ENCODE measurements at places on chromosomes 3 and 15. TPM values are rescaled to one million over a fixed set of nuclear protein-coding genes. Genes with fewer than 3 reads are reported as not detected.

Gene ATP8B4
- 4.5 TPM for total RNA-seq

Gene RAB6B
- 3.9 TPM for total RNA-seq

DNA sequence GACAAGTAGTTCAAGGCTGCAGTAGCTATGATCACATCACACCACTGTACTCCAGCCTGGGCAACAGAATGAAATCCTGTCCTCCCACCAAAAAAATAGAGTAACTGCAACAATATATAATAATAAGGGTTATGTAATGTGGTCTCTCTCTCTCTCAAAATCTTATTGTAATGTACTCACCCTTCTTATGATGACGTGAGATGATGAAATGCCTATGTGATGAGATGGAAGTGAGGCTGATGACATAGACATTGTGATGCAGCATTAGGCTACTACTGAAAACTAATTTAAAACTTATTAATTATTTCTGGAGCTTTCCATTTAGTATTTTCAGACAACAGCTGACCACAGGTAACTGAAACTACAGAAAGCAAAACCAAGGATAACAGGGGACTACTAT, 27.4 kb downstream of the TASOR start:
- no peaks in the 10 kb centered on the region for H3K4me1 ChIP-seq
- no peak overlapping the region for H3K27ac ChIP-seq
- DNase-seq, result no peak
- H3K27me3 ChIP-seq, result no peaks in the 10 kb centered on the region
- H3K4me3 ChIP-seq, result no peak overlapping the region
- H3K36me3 ChIP-seq, result peaks cover 16% of the 10 kb centered on the region

GRCh38 chr15:40320931-40321371, 2.5 kb upstream of the INAFM2 start:
- peaks cover 28% of the 10 kb centered on the region for H3K4me1 ChIP-seq
- peak; percentile 89 for DNase-seq
- no peak overlapping the region for H3K4me3 ChIP-seq

GRCh38 chr3:176032043-176032442, 1165.2 kb downstream of the TBL1XR1 start:
- H3K27me3 ChIP-seq, result no peaks in the 10 kb centered on the region
- H3K36me3 ChIP-seq, result no peaks in the 10 kb centered on the region
- H3K4me1 ChIP-seq, result no peaks in the 10 kb centered on the region
- no peak overlapping the region for H3K27ac ChIP-seq
- no peak for DNase-seq

- H3K36me3 ChIP-seq, result no peaks in the 10 kb centered on the region
- peak overlapping the region; percentile 53 for H3K4me3 ChIP-seq
- H3K27ac ChIP-seq, result no peak overlapping the region
- H3K27me3 ChIP-seq, result peaks cover 100% of the 10 kb centered on the region
These were observed 4.6 kb downstream of the SKOR1 start for GRCh38 chr15:67829647-67830504.

DNA sequence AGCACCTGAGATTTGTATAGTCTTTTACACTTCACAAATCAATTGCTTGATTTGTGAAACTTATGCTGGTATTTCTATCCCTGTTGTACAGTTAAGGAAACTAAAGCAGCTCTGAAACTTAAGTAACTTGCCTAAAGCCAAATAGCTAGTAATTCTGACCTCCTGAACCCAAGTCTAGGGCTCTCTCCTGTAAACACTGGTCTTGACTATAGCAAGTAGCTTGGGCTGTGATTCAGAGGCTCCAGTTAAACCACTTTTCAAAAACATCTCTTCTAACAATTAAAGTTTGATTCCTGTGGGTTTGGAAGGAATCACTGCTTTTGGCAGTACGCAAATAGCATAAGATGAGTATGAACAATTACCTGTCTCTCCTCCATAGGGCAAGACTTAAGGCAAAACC, 18.5 kb upstream of the CMTM8 start:
- H3K4me1 ChIP-seq, result no peaks in the 10 kb centered on the region

- no peaks in the 10 kb centered on the region for H3K27me3 ChIP-seq
- no peak overlapping the region for H3K4me3 ChIP-seq
- no peaks in the 10 kb centered on the region for H3K36me3 ChIP-seq
- H3K27ac ChIP-seq, result no peak overlapping the region
These were observed 609.1 kb upstream of the BCHE start for GRCh38 chr3:166446291-166446690.

DNA sequence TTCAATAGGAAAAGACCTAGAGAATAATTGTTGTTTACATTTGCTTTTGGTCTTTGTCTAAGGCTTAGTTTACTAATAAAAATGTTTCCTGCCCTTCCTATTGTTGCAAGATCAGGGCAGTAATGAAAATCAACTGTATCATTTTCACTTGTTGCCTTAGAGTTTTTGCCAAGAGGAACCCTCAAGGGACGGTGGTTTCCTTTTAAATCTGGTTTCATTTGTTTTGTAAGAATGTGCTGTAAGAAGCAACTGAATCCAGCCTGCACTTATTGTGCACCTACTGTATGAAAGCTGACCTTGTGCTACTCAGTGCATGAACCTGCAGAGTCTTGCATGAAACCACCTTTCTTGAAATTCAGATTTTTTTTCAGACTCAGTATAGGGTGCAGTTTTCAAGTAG, 5.3 kb downstream of the IGF1R start:
- DNase-seq, result no peak
- no peak overlapping the region for H3K4me3 ChIP-seq
- H3K27me3 ChIP-seq, result no peaks in the 10 kb centered on the region
- H3K36me3 ChIP-seq, result no peaks in the 10 kb centered on the region
- peaks cover 57% of the 10 kb centered on the region for H3K4me1 ChIP-seq

DNA sequence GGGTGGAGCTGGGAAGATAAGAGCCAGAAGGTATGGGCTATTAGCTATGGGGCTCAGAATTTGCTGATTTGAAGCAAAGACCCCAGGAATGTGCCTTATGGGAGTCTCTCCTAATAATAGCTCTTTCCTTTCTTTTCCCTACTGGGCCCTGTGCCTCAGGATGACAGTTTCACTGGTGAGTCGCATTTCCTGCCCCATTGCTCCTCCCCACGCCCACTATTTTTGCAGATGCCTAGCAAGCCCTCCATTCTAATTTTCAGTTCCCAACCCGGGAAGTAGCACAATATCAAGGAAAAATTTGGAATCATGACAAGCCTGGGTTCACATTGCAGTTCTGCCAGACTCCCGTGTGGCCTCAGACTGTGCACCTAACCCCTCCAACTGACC, 583 bp downstream of the IL17RE start:
- no peaks in the 10 kb centered on the region for H3K36me3 ChIP-seq
- no peak for DNase-seq
- no peak overlapping the region for H3K27ac ChIP-seq
- peak overlapping the region; percentile 42 for H3K4me3 ChIP-seq

Gene SLC15A2
- total RNA-seq, result 5.2 TPM

GRCh38 chr15:73388256-73388781, 19.6 kb upstream of the HCN4 start:
- H3K36me3 ChIP-seq, result no peaks in the 10 kb centered on the region
- no peaks in the 10 kb centered on the region for H3K27me3 ChIP-seq
- peak overlapping the region; percentile 88 for H3K27ac ChIP-seq
- H3K4me3 ChIP-seq, result no peak overlapping the region
- H3K4me1 ChIP-seq, result peaks cover 44% of the 10 kb centered on the region
- peak; percentile 30 for DNase-seq

Gene RFT1
- 15.3 TPM for total RNA-seq

DNA sequence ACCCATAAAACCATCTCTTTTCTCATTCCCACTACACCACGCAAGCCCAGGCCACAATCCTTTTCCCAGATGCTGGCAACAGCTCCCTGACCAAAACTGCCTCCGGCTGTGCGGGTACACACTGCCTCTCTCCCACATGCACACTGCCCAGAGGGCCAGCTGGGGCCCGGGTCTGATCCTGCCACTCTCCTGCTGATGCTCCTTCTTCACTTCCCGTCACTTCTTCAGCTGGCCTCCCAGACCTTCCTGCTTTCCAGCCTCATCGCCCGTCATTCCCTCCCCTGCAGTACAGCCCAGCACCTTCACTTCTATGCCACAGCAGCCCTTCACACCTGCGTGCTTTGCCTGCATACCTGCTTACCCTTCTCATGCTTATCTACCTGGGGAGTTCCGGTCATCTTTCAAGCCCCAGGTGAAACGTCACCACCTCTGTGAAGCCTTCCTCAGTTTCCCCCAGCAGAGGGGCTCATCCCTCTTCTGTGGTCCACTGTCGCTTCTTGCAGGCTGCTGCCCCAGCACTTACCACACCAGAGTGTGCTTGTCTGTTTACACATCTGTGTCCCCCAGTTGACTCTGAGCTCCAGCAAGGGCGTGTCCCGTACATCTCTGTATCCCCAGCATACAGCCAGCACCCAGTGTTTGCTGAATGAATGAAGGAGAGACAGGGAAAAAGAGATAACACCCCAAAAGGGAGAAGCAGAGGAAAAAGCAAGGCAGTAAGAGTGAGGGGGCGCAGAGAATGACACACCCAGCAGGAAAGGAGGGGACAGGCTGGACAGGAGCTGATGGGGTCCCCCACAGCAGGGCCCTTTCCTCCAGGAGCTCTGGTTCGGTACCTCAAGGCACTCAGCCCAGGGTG, 22.2 kb downstream of the GRAMD2A start:
- no peaks in the 10 kb centered on the region for H3K27me3 ChIP-seq
- no peak overlapping the region for H3K27ac ChIP-seq
- no peaks in the 10 kb centered on the region for H3K36me3 ChIP-seq
- DNase-seq, result no peak
- no peak overlapping the region for H3K4me3 ChIP-seq
- no peaks in the 10 kb centered on the region for H3K4me1 ChIP-seq

DNA sequence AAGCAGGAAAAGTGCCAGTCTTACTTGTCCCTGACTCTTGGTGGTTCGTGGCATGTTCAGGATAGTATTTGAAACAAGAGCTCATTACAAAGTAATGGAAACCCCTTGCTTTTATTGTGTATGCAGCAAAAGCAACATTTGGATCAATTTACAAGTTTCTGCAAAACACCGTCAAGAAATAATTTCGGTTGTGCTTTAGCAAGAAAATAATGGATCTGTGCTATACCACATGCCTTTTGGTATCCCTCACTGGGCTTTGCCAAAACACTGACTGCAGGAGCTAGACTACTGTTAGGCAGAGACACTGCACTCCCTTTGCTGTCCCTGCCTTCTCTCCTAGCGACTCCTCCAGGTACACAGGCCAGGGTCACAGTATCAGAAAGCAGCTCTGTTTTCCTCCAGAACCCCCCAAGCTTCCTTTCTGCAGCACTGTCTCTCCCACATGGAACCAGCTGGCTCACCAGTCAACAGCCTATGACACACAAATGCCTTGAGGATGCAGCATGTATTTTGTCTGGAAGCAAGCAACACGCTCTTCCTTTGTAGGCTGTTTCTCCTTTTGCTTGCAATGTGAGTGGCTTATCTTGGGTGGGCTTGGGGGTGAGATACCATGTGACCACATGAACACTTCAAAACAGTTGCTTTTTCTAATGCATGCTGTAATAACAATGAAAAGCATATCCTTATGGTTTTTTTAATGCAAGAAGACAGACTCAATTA, 111.4 kb downstream of the PGPEP1L start:
- no peak for DNase-seq
- no peak overlapping the region for H3K4me3 ChIP-seq
- H3K4me1 ChIP-seq, result peaks cover 26% of the 10 kb centered on the region
- H3K27me3 ChIP-seq, result no peaks in the 10 kb centered on the region

GRCh38 chr15:67511606-67512005, 9.3 kb upstream of the C15orf61 start:
- DNase-seq, result no peak
- no peaks in the 10 kb centered on the region for H3K4me1 ChIP-seq
- no peaks in the 10 kb centered on the region for H3K27me3 ChIP-seq
- H3K36me3 ChIP-seq, result no peaks in the 10 kb centered on the region
- H3K27ac ChIP-seq, result no peak overlapping the region

- no peaks in the 10 kb centered on the region for H3K4me1 ChIP-seq
- no peaks in the 10 kb centered on the region for H3K36me3 ChIP-seq
- H3K27me3 ChIP-seq, result no peaks in the 10 kb centered on the region
- DNase-seq, result no peak
These were observed 597.9 kb downstream of the IGSF11 start for GRCh38 chr3:118436697-118437262.

DNA sequence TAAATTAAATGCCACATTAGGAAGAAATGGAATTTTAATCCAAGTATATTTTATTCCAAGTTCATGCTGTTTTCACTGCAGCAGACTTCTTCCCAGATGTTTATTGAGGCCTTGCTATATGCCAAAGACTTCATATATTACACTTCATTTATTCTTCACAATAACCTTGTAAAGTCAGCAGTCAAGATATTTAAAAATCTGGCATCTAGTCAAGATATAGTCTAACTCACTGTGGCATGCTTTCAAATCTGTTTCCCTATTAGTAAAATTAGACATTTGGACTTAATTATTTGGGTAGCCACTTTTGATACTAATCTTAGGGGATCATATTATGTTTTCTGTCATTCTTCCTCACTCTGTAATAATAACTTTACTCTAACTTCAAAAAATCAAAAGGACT, 81.5 kb upstream of the VGLL3 start:
- H3K27ac ChIP-seq, result no peak overlapping the region
- no peaks in the 10 kb centered on the region for H3K27me3 ChIP-seq
- no peaks in the 10 kb centered on the region for H3K36me3 ChIP-seq
- H3K4me1 ChIP-seq, result no peaks in the 10 kb centered on the region
- DNase-seq, result no peak
- no peak overlapping the region for H3K4me3 ChIP-seq

DNA sequence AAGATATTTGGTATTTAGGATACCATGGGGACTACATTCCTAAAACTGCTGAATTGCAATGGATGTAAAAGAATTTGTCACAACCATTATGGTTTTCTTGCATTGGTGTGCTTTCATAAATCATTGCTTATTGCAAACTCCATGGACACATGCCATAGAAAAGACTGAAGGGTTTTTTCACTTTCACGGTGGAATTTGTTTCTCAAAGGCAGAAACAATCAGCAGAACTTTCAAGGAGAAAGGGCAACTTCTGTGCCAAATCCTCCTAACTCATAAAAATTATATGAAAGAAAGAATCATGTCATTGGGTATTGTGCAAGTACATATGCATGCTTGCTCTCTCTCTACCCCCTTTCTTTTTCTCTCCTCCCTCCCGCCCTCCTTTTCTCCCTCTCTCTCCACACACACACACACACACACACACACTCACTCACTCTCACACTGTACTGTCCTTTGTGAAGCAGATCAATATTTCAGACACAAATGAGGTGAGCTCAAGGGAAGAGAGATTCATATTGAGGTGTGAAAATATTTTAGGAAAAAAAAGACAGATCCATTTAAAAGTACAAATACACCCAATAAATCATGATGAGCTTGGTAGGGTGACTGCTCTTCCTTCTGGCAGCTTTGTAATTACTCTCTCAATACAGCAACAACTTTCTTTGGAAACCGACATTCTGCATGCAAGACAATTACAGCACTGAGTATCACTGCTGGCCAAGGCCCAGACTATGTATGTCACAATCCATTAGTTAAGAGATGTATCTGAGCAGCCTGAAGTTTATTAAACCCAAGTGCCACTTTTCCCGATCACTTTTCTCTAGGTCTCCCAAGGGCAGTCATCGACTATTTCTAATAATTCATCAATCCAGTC, 492.6 kb downstream of the TUSC7 start:
- H3K4me3 ChIP-seq, result no peak overlapping the region
- peaks cover 5% of the 10 kb centered on the region for H3K4me1 ChIP-seq
- H3K36me3 ChIP-seq, result no peaks in the 10 kb centered on the region
- H3K27me3 ChIP-seq, result no peaks in the 10 kb centered on the region
- DNase-seq, result no peak

All from GM23338 (cell line).